Activated T-helper 2 cell treated with anti-CD3 and anti-CD28 coated beads, Interferon-gamma antibody, Interleukin-2, Interleukin-4, amounts not matched to agents 10 μg/mL and 5 μg/mL and 100 μg/mL, durations not matched to agents 14 hours and 24 hours and 36 hours (primary cell): ENCODE measurements at places on chromosomes 11 and 22. TPM values are rescaled to one million over a fixed set of nuclear protein-coding genes. Genes with fewer than 3 reads are reported as not detected.

GRCh38 chr11:62889126-62889483 is 8.4 kb downstream of the SLC3A2 start:
- peak overlapping the region; percentile 18 for H3K27ac ChIP-seq
- peaks cover 25% of the 10 kb centered on the region for H3K4me1 ChIP-seq
- no peaks in the 10 kb centered on the region for H3K27me3 ChIP-seq
- H3K36me3 ChIP-seq: peaks cover 58% of the 10 kb centered on the region
- DNase-seq: no peak

DNA sequence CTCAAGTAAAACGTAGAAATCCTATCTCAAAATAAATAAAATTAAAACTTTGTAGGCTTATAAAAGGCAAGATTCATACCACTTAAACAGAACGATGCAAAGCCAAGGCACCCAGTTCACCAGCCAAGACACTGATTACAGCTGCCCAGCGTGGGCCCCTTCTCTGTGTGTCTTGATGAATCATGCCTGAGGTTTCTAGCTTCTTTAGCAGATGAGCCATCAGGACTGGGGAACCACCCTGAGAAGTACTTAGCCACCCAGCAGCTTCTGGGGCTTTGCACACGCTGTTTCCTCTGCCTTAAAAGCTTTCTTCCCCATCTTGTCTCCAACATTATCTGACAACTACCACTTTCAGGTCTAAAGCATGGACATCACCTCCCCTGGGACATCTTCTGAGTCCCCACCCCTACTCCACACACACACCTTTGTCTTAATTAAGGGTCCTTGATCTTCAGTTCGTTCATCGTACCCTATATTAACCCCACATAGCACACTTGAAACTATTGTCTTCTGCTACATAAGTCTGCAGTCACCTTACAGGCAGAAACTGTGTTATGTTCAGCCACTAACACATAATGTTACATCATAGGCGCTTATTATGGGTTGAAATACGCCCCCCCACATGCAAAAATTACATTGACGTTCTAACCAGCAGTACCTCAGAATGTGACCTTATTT is 8.7 kb upstream of the LAYN start:
- H3K4me1 ChIP-seq: peaks cover 31% of the 10 kb centered on the region
- H3K27ac ChIP-seq: peak overlapping the region; percentile 71
- H3K27me3 ChIP-seq: peaks cover 23% of the 10 kb centered on the region

GRCh38 chr11:71452199-71453036 is 585 bp upstream of the NADSYN1 start:
- H3K4me1 ChIP-seq: peaks cover 43% of the 10 kb centered on the region
- peaks cover 41% of the 10 kb centered on the region for H3K36me3 ChIP-seq
- H3K27ac ChIP-seq: peak overlapping the region; percentile 88
- H3K4me3 ChIP-seq: peak overlapping the region; percentile 89
- H3K27me3 ChIP-seq: no peaks in the 10 kb centered on the region
- peak; percentile 55 for DNase-seq

The SMTNL1 gene
- not detected in 2 replicates for total RNA-seq
